ENCODE measurements at places on chromosomes 6 and 20.

GRCh38 chr20:59811681-59812171, 121.7 kb downstream of the SYCP2 start:
- no peak for DNase-seq

GRCh38 chr6:75759207-75759606, 10.2 kb downstream of the MYO6 start:
- DNase-seq, result no peak

GRCh38 chr20:33145521-33145920, 22.4 kb upstream of the BPIFA2 start:
- no peak for DNase-seq

- no peak for DNase-seq
Observed at GRCh38 chr6:105495515-105495914, 92.6 kb upstream of the PREP start.

- DNase-seq, result no peak
Observed at GRCh38 chr6:53579338-53579737, 34.4 kb upstream of the GCLC start.

DNA sequence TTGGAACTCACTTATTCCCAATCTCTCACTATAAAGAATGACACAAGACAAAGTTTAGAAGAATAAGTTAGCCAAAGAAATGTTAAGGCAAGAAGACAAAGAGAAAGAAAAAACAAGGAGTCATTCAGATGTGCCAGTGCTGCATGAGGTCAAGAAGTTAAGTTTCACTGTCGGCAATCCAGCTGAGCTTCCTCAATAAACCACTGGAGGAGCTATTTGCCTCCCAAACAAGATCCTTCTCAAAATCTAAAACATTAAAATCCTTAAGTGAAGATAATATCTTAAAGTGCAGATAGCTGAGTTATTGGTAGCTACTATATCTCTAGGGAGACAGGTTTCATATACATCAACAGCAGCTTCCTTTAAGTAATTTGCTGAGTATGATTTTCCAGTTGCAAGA, 512.3 kb downstream of the HDGFL1 start:
- no peak for DNase-seq
